ENCODE measurements at places on chromosomes 1 and 21. TPM values are rescaled to one million over a fixed set of nuclear protein-coding genes. Genes with fewer than 3 reads are reported as not detected.

DNA sequence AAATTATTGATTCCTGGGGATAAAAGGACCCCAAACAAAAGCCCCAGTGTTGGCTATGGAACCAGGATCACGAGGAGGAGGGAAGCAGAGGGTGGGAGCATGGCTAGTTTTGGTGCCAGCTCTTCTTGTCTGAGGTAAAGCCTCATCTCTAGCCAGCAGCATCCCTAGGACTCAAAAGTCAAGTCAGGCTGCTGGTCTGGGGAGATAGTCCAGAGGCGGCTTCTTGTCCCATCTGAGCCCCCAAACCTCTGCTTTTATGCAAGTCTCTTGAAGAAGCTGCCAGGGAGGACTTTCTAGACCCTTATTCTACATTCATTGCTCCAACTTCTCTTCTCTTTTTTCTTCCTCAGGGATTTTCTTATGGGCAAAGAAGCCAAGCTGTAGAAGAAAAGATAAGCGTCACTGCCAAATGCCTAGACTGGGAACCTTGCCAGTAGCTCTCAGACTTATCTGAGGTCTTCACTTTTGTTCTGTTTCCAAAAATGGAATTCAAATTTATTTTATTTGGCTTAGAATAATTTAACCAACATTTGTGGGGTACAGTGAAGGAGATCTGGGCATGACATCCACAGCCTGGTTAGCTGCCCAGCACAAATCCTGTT, 6.9 kb upstream of the ANKRD35 start:
- peak overlapping the region; percentile 95 for H3K27ac ChIP-seq
- H3K4me3 ChIP-seq = peak overlapping the region; percentile 57
- DNase-seq = peak; percentile 72
- H3K36me3 ChIP-seq = peaks cover 17% of the 10 kb centered on the region
- no peaks in the 10 kb centered on the region for H3K27me3 ChIP-seq
- H3K4me1 ChIP-seq = peaks cover 36% of the 10 kb centered on the region

DNA sequence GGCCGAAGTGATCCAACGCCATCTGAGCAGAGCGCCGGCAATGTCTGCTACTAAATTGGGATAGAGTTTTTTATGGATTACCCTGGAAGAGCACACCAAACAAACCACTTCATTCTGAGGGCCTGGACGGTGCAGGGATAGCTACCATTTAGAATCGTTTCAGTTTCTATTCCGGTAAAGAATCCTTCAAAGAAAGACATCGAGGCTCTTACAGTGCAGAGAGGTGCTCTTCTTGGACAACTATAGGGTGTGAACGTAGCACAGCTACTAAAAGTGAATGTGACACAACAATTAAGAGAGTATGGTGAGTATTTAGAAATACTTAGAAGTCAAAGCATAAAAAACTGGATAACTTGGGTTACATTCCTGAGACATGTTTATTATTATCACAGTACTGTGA, 16.1 kb downstream of the HIVEP3 start:
- peaks cover 7% of the 10 kb centered on the region for H3K27me3 ChIP-seq
- peaks cover 24% of the 10 kb centered on the region for H3K4me1 ChIP-seq
- H3K36me3 ChIP-seq = no peaks in the 10 kb centered on the region

GRCh38 chr1:1911350-1912041, 3.6 kb upstream of the CALML6 start:
- no peak overlapping the region for H3K4me3 ChIP-seq
- H3K27ac ChIP-seq = no peak overlapping the region
- H3K4me1 ChIP-seq = peaks cover 6% of the 10 kb centered on the region
- no peaks in the 10 kb centered on the region for H3K27me3 ChIP-seq
- DNase-seq = no peak

DNA sequence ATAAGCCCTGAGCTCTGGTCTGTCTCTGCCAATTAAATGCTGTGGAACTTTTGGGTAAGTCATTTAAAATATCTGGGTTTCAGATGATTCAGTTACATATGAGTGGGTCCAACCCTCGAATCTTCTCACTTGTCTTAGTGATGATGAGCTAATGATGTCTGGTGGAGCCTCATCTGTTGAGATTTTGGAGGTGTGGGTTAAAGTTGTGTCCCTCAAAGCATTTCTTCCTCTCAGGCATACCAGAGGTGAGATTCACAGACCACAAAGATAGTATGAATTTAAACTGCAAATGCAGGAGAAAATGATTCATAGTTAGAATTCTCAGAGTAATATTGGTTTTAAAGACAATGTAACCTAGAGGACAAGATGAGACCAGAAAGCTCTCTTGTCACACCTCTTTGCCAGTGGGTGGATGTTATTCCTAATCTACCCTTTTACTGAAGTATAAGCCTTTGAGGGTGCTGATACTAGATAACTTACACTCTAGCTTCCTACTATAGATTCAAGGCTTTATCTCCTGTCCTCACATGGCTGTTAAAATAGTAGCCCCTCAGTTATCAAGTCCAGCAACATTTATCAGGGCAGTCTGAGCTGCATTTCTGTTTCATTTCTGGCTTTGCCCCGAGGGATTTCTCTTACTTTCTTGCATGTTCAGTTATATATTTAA, 90.7 kb downstream of the MT1HL1 start:
- peaks cover 8% of the 10 kb centered on the region for H3K4me1 ChIP-seq
- no peaks in the 10 kb centered on the region for H3K27me3 ChIP-seq
- no peak overlapping the region for H3K27ac ChIP-seq
- H3K36me3 ChIP-seq = no peaks in the 10 kb centered on the region
- no peak for DNase-seq

DNA sequence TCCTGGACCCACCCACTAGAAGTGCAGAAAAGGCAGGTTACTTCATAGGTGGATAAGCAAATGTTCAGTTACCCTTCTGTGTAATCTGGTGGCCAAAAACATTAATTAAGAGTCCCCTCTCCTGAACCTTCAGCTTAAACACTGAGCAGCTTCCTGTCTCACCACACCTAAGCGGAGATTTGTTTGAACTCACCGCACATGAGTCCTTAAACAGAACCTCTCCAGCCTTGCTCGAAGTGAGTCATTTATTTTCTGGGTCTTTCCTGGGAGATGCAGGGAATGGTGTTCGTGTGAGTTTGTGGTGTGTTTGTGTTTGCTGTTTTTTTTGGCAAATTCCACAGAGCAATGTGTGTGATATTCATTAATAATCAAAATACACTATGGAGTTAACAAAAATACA, 7.6 kb upstream of the FNBP1L start:
- H3K36me3 ChIP-seq = no peaks in the 10 kb centered on the region
- peaks cover 12% of the 10 kb centered on the region for H3K4me1 ChIP-seq
- H3K27me3 ChIP-seq = no peaks in the 10 kb centered on the region
- no peak overlapping the region for H3K27ac ChIP-seq

DNA sequence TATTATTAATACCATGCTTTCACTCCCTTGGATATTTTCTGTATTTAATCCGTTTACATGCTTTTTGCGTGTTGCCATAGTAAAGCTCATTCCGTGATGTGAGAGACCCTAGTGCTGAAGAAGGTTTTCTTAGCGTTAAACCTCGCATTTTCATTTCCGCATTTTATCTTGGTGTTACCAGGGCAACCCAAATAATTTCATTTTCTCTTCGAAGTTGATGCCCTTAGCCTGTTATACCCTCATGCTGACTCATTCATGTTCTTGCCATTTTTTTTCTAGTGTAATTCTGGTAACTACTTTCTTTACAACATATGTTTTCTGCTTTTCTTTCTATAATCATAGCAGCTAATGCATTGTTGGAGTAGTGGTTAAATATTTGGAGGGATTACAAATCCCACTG, 37.2 kb downstream of the LRRC8C start:
- H3K4me3 ChIP-seq = no peak overlapping the region
- H3K4me1 ChIP-seq = peaks cover 21% of the 10 kb centered on the region
- H3K27ac ChIP-seq = no peak overlapping the region

DNA sequence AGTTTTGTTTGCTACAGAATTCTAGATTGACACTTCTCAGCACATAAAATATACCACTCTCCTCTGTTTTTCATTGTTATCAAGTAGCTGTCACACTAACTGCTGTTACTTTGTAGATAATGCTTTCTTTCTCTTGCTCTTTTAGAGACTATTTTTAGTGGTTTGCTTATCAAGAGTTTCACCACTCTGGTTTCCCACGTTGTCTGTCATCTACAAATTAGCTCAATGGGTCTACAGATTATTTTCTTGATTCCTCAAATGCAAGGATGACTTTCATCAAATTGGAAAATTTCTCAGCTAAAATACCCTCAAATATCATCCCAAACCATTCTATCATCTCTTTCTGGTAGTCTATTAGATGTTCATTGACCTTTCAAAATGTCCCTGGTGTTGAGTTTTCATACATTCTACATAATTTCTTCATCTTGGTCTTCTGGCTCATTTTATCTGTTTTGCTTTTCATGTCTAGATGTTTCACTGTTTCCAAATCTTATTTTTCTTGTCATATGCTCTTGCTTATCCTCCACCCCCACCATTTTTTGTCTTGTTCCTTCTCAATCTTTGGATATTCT, 122.5 kb downstream of the TRIM33 start:
- H3K27ac ChIP-seq = no peak overlapping the region
- H3K27me3 ChIP-seq = no peaks in the 10 kb centered on the region
- H3K4me1 ChIP-seq = no peaks in the 10 kb centered on the region
- no peak for DNase-seq
- H3K36me3 ChIP-seq = peaks cover 30% of the 10 kb centered on the region

DNA sequence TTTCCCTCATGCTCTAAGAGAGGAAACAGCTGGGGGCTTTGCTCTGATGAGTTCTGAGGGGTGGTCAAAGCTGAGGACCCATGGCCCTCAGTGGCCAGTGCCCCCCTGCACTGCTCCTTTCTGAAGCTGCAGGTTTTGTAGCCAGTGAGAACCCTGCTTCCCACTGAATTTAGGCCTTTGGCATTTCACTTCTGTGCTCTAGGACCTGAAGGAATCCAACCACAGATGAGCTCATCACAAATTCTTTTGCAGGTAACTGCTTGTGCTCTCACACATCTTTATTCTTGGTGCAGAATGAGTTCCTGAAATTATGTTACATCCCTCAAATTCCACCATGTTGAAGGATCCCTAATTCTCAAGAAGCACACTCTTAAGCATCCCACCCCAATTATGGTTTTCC, 248.7 kb upstream of the IRF2BP2 start:
- DNase-seq = no peak
- peaks cover 19% of the 10 kb centered on the region for H3K4me1 ChIP-seq
- no peaks in the 10 kb centered on the region for H3K36me3 ChIP-seq
- no peak overlapping the region for H3K27ac ChIP-seq
- H3K4me3 ChIP-seq = no peak overlapping the region

DNA sequence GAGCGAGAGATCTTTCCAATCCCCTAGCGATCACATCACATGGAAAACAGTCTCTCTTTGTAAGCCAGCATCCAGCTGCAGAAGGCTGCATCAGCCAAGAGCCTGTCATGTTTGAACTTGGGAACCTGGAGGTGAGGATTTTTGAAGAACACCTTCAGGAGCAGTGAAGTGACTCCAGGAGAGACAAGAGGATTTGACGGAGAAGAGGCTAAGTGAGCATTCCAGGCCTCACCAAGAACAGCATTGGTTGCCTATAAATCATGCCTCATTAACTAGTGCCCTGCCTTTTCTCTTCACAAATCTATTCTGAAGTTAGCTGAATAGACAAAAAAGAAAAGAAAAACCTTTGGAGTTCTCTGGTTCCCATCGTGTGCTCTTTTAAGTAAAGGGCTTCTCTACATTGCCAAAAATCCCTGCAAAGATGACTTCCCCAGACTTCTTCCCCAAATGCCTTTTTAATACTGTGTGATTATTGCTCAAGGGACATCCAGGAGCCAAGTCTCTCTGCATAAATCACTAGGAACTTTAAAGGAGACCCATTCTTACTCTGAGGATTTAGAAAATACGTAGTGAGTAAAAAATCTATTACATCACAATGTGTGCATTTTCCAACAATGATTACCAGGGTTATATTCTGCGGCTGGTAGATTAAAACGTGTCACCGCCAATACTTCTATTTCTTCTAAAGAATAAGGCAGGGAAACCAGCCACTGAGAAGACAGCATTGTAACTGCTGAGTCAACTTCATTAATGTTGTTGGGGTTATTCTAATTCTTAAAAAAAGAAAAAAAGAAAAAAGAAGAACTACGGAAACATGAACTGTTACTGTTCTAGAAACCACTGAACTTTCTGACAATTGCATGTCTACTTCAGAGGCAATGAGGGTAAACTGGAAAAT, 95.2 kb downstream of the KIF14 start:
- no peaks in the 10 kb centered on the region for H3K36me3 ChIP-seq
- no peaks in the 10 kb centered on the region for H3K27me3 ChIP-seq
- no peak overlapping the region for H3K27ac ChIP-seq
- no peaks in the 10 kb centered on the region for H3K4me1 ChIP-seq

DNA sequence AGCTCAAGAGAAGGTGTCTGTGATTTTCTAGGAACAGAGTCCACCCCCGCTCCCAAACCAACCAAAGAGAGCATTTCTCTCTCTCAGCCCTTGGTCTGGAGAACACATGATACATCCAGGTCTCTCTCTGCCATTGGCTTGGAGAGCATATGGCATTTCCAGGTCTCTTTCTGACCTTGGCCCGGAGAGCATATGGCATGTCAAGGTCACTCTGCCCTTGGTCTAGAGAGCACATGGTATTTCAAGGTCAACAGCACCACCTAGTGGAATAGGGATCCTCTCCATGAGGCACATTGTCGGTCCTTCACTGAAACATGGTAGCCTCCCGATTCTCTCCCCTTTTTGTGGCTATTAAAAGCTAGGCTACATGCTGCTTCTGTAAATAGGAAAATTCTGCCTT, 437.7 kb upstream of the OLFM3 start:
- H3K27ac ChIP-seq = no peak overlapping the region
- H3K27me3 ChIP-seq = no peaks in the 10 kb centered on the region
- peak; percentile 40 for DNase-seq
- H3K4me3 ChIP-seq = no peak overlapping the region

Gene C1orf87
- total RNA-seq = not detected

- no peaks in the 10 kb centered on the region for H3K4me1 ChIP-seq
- H3K27ac ChIP-seq = no peak overlapping the region
- peaks cover 55% of the 10 kb centered on the region for H3K27me3 ChIP-seq
- no peaks in the 10 kb centered on the region for H3K36me3 ChIP-seq
Measured at GRCh38 chr1:11434926-11435325, 44.0 kb upstream of the DISP3 start.

GRCh38 chr1:48676376-48676775, 100.3 kb downstream of the BEND5 start:
- H3K36me3 ChIP-seq = peaks cover 7% of the 10 kb centered on the region
- no peak overlapping the region for H3K4me3 ChIP-seq
- no peak overlapping the region for H3K27ac ChIP-seq
- peaks cover 20% of the 10 kb centered on the region for H3K4me1 ChIP-seq

Gene SPRR2F
- not detected for total RNA-seq

- H3K27me3 ChIP-seq = no peaks in the 10 kb centered on the region
- no peak for DNase-seq
- H3K27ac ChIP-seq = no peak overlapping the region
- no peak overlapping the region for H3K4me3 ChIP-seq
Measured at GRCh38 chr1:67789551-67789950, 43.7 kb downstream of the GNG12 start.

Gene CD164L2
- not detected for total RNA-seq

Gene ESPN
- not detected for total RNA-seq

Gene PRR9
- total RNA-seq = not detected

- H3K27me3 ChIP-seq = no peaks in the 10 kb centered on the region
- peak overlapping the region; percentile 86 for H3K4me3 ChIP-seq
- peak overlapping the region; percentile 94 for H3K27ac ChIP-seq
Measured at GRCh38 chr1:29180497-29181412, 945 bp downstream of the SRSF4 start.

GRCh38 chr1:167797015-167797414, 75.2 kb downstream of the MPZL1 start:
- DNase-seq = peak; percentile 100
- peak overlapping the region; percentile 83 for H3K27ac ChIP-seq
- H3K4me1 ChIP-seq = peaks cover 63% of the 10 kb centered on the region
- H3K27me3 ChIP-seq = no peaks in the 10 kb centered on the region
- H3K36me3 ChIP-seq = peaks cover 40% of the 10 kb centered on the region

- H3K27ac ChIP-seq = no peak within 1 kb of the TSS
- H3K36me3 ChIP-seq = no peaks in the 10 kb centered on the region
- H3K4me3 ChIP-seq = no peak within 1 kb of the TSS
- no peak for DNase-seq
Measured at GRCh38 chr1:56819387-56819899, at the start of gene FYB2. FYB2 (minus strand) TSS chr1:56819404; CDS start chr1:56819290, 114 bp downstream.

Gene KRTAP13-2
- not detected for total RNA-seq

Gene ANGPTL7
- not detected for total RNA-seq

Gene TRIM46
- total RNA-seq = 0.21 TPM
